ENCODE measurements at places on chromosomes 4 and X.

DNA sequence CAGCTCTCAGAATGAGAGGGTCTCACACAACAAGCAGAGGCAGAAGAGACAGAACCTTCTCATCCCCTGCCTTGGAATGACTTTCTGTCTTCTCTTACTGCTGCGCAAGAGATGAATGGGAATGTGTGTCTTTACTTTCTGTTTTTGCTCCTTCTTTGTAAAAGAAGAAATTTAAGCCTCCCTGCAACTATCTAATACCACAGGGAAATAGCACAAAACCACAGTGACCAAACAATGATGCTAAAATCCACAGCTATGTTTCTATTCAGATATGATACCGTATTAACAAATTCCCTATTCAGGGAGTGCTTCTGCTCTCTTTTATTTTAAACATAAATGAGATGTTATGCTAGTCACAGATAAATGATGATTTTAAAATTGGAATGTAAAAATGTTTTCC is 173.8 kb upstream of the RAI2 start:
- DNase-seq: no peak

- no peak for DNase-seq
These were observed 147.4 kb upstream of the RPS6KA3 start for GRCh38 chrX:20414066-20414465.

DNA sequence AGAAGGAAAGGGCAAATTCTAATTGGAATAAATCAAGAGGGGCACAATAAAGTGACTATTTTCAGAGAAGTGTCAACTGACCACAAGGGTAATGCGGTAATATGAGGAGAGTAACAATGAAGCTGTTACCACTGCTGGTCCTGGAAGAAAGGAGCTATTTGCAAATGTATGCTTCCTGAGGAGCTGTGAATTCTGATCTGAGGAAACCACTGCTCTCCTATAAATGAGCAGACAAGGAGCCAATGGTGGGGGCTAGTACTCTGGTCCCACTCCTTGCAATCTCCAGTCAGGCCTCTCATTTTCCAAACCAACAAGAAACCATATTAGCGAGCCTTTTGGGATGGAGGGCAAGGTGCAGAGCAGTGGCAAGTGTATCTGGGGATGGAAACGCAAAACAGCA is 770.2 kb downstream of the FSTL5 start:
- no peak for DNase-seq

- no peak for DNase-seq
These were observed 89.7 kb downstream of the LRP2BP start for GRCh38 chr4:185305979-185306442.

GRCh38 chrX:13026877-13027652 is 17.4 kb downstream of the FAM9C start:
- no peak for DNase-seq

DNA sequence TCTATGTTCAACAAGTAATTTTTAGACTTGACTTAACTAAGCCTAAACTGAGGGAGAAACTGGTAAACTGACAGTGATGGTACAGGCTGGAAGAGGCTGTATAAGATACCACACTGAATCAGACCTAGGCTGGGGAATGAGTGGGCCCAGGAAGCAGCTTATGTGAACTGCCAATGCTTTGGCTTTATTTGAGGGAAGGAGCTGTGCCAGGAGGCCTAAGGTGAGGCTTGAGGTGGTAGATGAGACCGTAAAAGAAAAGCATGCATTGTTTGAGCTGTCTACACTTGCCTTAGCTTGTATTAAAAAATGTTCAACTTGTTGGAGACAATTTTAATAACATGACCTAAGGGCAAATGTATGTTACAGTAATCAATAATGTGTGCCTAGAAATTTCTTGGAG is 96.2 kb downstream of the RS1 start:
- no peak for DNase-seq

DNA sequence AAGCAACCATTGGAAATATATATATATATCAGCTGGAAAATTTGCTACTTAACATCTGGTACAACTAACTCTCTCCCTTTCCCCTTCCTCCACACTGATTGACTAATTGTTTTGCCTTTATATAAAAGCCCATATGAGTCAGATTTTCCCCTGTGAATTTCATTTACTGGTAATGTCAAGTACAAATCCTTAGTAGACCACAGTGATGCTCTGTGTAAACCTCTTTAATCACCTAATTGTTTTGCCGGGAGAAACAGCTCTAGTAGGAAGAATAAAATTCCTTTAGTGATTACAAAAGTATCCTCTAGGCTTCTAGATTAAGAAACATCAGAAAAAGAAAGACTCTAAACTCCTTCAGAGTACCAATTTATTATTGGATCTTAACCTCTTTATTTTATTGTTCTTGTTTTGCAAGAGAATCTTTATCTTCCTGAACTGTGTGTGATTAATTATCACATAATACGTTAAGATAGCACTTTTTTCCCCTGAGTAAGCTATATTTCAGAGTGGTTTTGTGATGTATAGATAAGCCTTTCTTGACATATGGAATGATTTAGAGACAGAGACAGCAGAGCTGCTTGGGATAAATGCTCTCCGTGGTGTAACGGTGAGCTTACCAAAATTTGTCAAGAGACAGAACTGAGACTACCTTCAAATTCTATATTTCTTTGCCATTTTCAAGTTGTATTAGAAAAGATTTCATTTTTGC is 1606.4 kb upstream of the TENM3 start:
- DNase-seq: no peak

DNA sequence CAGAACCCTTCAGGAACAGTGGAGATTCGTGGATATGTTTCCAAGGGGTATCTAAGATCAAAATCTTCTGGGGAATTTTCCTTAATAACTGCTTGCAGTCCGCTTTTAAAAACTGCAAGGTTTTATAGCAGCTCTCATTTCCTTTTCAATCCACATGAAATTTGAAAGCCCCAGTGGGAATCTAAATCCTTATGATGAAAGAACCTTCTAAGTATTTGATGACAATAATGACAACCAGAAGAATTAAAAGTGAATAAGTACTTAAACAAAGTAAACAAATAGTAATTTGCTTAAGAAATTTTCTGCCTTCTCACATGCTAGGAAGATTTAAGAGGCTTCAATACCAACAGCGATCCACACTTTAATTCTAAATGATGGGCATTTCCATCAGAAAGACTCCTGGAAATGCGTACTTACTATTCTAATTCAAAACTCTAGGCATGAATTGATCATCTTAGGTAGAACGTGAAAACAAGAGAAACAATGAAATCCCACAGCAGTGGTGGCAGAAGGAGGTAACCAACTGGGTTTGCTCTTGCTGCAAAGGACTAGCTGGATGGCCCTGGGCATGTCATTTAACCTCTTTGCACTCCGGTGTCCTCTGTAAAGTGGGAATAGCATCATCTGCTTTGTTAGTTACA is 37.6 kb upstream of the S100G start:
- DNase-seq: no peak
